ENCODE measurements at places on chromosomes 5 and 9. TPM values are rescaled to one million over a fixed set of nuclear protein-coding genes. Genes with fewer than 3 reads are reported as not detected.

WHRN gene
- 0.22 TPM for polyA plus RNA-seq

SPATA31A3 gene
- polyA plus RNA-seq, result not detected

CTSV gene
- not detected for polyA plus RNA-seq

SLC34A3 gene
- polyA plus RNA-seq, result not detected

PCDHB11 gene
- not detected for polyA plus RNA-seq

MSMP gene
- polyA plus RNA-seq, result 1.3 TPM

DNM1 gene
- not detected for polyA plus RNA-seq

FOXI1 gene
- polyA plus RNA-seq, result not detected

RMI1 gene
- polyA plus RNA-seq, result 4.5 TPM

ESM1 gene
- polyA plus RNA-seq, result not detected

CCNI2 gene
- 0.13 TPM for polyA plus RNA-seq

PCDHB5 gene
- not detected for polyA plus RNA-seq

NPM1 gene
- 355 TPM for polyA plus RNA-seq

EXOSC2 gene
- polyA plus RNA-seq, result 12.9 TPM

NEUROG1 gene
- polyA plus RNA-seq, result not detected

TRIM7 gene
- polyA plus RNA-seq, result 0.50 TPM

NUTM2F gene
- not detected for polyA plus RNA-seq

LAMC3 gene
- not detected for polyA plus RNA-seq

C5orf58 gene
- 1.9 TPM for polyA plus RNA-seq

BAAT gene
- polyA plus RNA-seq, result not detected

JAKMIP2 gene
- polyA plus RNA-seq, result 1.5 TPM

PCDHGA2 gene
- not detected for polyA plus RNA-seq

ANKRD31 gene
- not detected for polyA plus RNA-seq

LECT2 gene
- not detected for polyA plus RNA-seq

HMMR gene
- 0.98 TPM for polyA plus RNA-seq

TMEM252 gene
- not detected for polyA plus RNA-seq

KIF4B gene
- polyA plus RNA-seq, result not detected

Measured in immature natural killer cell (primary cell).